Osteocyte (in vitro differentiated cells): ENCODE measurements at places on chromosomes 16 and 17.

- DNase-seq, result no peak
Observed at GRCh38 chr16:31149894-31150890, at the start of gene PRSS36. TSS of gene PRSS36 (minus strand) at chr16:31150066. CDS start at chr16:31150035, 31 bp downstream.

DNA sequence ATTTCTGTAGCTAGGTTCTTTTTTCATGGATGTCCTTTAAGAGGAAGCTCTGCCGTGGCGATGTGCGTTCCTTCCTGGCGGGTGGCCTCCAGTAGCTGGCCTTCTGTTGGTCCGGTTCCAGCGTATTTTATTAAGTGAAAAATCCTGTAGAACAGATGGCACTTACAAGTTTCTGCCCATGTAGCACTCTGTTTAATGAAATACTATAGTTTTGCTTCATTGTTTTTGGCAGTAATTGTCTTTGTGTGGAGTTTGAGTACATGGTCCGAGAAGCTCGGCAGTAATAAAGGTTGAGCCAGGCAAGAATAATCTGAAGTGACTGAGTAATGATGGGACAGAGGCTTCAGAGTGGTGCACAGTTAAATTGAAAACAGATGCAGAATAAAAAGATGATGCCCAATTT, 20.4 kb downstream of the USP10 start:
- DNase-seq, result no peak

DNA sequence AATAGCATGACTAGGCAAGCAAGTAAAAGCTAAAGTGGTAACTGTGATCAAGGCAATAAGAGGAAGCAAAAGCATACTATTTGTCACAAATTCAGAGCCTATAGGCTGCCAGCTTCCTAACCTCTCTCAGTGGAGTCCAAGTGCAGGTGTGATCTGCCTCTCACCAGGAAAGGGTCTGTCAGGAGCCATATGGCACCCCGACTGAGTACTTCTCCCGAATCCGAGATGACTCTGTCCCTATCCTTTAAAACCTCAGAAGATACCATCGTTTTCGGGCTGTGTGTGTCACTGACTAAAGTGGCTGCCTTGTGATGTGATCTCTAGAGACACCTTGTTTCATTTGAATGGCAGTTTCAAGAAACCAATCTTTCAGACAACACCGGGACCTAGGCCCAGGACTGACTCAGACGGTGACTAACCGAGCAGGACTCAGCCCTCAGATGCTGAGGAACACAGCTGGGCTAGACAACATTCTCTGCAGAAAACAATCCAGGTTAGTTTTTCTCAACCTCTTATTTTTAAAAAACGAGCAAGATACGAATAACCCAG, 63.6 kb downstream of the SMG6 start:
- no peak for DNase-seq

DNA sequence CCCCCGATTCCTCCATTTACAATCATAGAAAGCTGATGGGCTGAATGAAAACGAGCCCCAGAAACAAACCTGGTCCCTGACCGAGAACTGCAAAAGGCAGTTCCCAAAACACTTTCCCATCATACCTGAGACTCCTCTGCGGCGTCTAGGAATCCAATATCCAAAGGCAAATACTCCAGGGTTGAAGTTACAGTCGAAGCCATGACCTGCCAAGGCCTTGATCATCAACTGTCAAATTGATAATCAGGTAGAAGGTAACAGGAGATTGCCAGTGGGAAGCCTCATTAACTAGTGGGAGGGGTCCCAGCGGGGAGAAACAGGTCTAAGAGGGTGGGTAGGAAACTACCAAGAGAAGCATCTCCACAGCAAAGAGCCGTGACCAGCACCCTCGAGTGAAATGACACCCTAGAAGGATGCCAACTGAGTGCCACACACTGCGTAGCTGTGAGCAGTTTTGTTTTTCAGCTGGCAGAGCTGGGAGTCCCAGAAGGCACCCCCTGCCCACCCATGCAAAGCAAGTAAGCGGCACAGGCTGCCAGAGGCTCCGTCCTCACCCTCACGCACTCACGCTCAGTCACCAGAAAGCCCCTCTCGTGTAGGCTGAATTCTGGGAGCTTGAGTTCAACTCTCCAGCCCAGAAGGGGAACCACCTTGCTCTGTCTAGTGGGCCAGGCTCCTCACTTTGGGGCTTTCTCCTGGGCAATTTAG, 146.1 kb downstream of the GAS7 start:
- no peak for DNase-seq

DNA sequence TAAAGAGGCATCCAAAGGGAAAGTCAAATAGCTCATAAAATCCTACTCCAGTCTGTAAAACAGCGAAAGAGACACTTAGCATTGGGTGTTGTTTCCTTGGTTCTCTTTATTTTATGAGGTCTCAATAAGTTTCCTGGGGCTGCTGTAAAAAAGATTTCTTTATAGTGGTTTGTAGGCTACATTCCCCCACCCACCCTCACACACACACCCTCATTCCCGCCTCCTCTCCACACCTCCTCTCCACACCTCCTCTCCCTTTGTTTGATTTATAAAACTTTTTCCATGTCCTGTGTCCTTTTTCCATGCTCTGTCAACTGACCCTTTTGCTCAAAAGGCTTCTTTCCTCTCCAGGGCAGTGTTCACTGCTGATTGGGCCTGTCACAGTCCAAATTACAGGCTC, 178.9 kb upstream of the SOX9 start:
- DNase-seq, result no peak

- DNase-seq, result no peak
Observed at GRCh38 chr17:68441070-68441770, 16.1 kb downstream of the WIPI1 start.

DNA sequence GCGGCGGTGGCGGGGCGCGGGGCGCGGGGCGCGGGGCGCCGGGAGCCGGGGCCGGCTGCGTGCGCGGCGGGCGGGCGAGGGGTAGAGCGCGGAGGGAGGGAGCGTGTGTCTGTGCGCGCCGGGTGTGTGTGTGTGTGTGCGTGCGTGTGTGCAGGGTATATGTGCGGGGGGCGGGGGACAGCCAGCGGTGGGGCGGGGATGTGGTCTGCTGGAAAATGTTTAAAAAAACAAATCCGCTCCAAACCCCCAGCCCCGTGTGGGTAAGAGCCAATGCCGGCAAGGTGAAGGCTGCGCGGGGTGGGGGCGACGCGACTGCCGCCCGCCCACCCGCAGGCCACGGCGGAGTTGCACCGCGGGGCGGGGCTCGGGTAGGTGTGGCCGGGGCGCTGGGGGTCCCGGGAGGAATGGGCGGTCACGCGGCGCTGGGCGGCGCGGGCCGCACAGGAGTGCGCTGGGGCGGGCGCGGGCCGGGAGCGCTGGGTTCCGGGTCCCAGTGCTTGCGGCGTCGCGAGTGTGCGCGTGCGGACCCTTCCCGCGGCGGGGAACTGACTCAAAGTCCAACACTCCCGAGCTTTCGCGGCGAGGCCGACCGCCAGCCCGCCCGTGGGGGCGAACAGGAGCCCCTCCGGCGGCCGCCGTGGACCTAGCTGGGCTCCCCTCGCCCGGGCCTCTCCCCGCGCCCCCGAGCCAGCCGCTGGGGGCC, at the start of gene CYGB:
CYGB (minus strand) TSS at position 132 of the 703 bp plus-strand sequence. CDS start 167 bp downstream, outside the sequence.
- DNase-seq, result no peak

GRCh38 chr16:74760007-74760767, 14.4 kb downstream of the FA2H start:
- DNase-seq, result no peak

DNA sequence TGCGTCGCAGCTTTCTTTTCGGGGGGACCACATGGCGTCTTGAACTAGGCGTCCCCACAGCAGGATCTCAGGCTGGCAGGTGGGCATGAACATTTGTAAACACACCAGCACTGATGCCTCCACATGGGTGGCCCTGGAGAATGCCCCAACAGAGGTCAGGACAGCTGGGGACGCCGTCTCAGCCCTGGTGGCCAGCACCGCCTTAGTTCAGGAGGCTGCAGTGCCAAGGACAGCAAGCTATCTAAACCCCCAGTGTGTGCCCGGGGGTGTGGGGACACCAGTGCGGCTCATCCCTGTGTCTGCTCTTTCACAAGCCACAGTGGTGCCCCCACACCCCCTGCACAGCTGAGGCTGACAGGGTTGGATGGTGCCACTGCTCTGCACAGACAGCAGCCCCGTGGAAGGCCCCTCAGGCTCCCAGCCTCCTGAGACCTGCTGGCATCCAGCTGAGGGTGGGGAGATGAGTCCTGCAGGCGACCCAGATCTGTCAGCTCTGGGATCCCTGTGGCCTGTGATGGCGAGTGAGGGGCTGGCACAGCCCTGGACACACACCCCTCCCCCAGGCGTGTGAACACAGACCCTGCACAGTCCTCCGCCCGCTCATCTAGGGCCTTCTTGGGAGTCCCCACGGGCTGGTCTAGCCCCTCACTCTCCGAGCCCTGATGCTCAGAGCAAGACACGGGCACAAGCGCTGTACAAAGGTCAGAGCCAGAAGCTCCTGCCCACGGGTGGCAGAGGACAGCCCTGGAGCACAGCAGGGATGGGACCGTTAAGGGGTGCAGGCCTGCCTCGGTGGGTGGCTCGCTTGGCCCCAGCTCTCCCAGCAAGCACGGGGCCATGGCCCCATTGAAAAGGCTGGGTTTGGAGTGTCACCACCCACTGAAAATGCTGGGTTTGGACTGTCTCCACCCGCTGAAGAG, 10.7 kb downstream of the FSCN2 start:
- DNase-seq, result no peak

DNA sequence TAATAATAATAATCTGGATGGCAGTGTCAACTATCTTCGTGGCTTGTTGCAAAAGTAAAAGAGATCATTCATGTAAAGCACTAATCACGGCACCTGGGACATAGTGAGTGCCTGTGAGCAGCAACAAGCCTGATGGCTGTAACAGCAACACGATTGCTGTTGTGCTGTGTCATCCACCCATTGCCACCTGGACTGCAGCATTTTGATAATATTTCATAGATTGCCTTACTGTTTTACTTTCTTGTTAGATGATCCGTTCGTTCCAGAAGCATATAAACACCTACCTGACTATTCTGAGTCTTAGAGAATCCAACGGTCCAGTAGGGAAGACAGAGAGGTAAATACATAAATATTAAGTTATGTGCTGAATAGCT, 3.1 kb upstream of the MRPS23 start:
- DNase-seq, result no peak

DNA sequence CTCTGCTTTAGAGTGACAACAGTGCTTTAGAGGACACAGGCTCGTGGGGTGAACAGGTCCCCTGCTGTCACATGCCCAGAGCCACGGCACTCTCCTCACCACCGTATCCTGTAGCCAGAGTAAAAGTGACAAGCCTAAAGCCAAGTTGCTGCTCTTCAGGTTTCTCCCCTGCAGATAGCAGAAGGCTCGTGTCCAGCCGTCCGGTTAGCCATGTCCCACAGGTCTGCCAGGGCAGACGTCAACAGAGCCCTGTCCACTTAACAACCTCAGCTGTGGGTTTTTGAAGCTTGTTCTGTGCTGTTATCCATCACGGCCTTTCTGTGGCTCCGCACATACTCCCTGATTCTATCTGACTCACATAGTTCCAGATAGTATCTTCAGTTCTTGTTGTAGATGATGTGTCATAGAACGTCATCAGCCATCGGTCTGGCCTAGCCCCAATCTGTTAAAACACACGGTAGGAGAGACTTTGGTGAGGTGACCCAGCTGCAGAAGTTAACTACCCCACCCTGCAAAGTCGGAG, 100.7 kb downstream of the SOCS1 start:
- no peak for DNase-seq

GRCh38 chr16:84270071-84270470, 24.6 kb upstream of the WFDC1 start:
- DNase-seq, result no peak

GRCh38 chr16:58814348-58814801, 80.3 kb upstream of the GOT2 start:
- DNase-seq, result no peak

- no peak for DNase-seq
Observed at GRCh38 chr16:59108374-59108773, 374.3 kb upstream of the GOT2 start.

DNA sequence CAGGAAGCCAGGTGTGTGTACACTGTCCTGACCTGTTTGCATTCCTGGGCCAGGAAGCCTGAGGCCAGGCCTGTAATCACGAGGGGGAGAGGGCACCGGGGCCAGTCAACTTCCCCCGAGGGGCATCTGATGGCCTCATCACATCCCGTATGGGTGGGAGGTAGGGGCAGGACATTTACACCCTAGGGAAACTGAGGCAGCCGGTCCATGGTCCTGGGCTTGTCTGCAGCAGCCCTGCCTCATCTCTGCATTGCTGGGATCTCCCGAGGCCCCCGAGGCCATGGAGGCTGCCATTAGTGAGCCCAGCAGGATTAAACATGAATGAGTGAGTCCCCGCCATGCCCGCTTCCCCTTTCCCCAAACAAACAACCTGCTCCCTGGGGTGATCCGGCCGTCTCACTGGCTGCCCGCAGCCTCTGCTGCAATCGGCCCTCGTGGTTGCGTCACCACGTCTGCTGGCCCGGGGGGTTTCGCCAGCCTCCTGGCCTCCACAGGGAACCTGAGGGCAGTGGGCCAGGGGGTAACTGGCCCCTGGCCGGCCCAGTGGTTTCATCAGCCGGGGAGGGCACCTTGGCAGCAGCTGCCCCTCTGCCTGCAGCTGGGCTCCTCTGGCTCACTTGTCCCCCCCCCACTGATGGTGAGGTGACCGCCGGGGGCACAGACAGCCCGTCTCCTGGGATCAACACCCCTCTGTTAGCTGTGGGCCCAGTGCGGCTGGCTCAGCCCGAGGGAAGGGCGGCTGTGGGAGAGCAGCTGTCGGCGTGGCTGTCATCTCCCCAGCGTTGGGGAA, 88.3 kb upstream of the GSE1 start:
- DNase-seq, result peak; percentile 92

- DNase-seq, result peak; percentile 90
Observed at GRCh38 chr16:88700636-88701482, 5.3 kb downstream of the RNF166 start.

GRCh38 chr17:65790241-65790640, 228.8 kb upstream of the AXIN2 start:
- DNase-seq, result no peak

DNA sequence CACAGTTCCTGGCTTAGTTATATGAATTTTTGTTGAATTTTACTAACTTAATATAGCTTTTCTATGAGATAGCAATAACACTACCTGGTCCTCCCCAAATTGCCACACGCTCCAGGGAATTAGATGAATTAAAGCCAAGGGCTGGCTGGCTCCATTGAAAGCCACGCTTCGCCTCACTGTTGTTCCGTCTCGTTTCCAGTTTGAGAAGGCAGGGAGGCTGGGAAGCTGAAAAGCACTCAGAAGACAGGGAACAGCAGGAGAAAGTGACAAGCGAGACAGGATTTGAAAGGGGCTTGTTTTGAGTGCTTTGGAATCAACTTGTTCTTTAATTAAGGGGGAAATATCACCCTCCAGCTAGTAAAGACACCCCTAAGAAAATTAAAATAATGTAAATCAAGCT, 425.3 kb downstream of the CA10 start:
- no peak for DNase-seq

DNA sequence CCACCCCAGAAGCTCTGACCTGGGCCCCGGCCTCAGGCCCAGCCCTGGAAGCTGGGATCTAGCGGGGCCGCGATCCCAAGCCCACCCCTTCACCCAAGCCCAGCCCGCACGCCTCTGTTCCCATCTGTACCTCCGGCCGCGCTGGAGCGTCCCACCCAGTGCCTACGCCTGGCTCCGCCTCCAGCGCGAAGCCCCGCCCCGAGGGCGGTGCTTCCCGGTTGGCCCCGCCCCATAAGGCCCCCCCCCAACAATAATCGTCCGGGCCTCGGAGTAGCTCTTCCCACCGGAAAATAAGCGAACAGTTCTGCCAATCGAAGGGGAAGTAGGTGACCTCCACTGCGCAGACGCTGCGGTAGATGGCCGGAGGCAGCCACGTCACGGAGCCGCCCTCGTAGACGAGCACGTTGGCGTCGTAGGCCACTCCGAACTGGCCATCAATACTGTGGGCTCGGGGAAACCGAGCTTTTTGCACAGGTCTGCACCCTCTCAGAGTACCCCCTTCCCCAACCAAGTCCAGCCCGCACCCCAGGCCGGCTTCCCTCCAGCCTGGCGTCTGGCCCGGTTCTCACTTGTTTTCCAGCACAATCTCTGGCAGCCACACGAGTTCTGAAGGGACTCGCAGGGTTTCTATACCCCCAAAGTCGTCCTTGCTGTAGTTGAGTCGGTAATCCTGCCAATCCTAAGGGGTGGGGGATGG, 1.1 kb downstream of the CHRNE start:
- DNase-seq, result no peak
